ENCODE measurements at places on chromosomes 5 and 9. TPM values are rescaled to one million over a fixed set of nuclear protein-coding genes. Genes with fewer than 3 reads are reported as not detected.

DNA sequence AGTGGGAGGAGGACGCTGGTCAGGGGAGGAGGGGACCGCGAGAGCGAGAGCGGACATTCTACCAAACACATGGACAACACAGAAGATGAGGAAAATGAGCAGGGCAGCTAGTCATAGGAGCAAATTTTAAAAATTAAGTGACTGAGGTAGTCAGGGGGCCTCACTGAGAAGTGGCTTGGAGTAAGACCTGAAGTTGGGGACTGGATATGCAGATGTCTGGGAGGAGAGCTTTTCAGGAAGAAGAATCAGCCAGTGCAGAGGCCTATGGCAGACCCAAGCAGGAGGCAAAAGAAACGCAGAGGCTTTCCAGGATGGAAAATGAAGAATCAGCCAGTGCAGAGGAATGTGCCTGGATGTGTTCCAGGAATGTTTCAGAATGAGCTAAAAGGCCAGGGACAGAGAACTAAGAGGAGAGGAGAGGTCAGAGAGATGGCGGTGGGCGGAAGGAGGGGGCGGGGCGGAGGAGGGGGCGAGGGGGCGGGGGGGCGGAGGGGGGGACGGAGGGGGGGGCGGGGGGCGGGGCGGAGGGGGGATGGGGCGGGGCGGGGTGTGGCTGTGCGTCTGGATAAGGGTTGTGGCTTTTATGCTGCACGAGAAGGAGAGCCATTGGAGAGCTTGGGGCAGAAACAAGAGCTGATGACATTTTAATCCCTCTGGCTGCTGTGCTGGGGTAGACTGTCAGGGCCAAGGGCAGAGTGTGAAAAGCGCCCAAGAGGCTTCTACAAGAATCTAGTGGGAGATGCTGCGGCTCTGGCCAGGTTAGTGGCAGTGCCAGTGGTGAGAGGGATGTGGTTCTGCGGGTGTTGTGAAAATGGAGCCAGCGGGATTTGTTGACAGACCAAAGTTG lies 129.6 kb downstream of the KCNIP1 start:
- DNase-seq, result no peak
- no peak overlapping the region for H3K27ac ChIP-seq
- H3K36me3 ChIP-seq, result no peaks in the 10 kb centered on the region

DNA sequence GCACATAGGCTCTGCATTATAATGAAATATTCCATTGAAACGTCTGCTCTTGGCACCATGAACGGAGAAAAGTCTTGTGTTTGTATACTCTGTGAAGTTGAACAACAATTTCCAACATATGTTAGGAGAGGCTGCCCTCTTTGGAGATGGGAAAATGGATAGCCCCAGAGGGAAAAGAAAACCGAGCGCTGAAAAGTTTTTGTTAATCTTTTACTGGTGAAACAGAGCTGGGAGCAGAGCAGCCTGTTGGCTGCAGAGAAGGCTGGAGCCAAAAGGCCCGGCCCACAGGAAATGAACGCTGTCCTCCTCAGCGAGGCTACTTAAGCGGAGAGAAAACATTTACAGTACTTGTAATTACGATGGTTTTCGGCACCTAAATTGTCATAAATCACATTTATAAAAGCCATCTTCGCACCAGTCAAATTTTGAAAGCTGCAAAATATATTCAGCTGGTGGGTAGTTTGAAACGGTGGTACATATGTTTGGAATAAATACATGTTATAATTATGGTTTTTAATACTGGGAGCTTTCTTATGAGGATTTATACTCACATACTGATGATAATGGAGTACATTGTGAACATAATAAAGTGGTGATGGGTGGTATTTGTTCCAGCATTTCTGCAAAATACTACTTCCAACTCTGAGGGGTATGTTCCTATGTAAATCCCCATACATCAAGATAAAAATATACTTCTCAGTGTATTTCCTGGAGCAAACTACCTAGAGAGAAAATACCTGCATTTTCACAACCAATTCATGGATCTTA lies 129.6 kb upstream of the CNTLN start:
- H3K4me3 ChIP-seq, result no peak overlapping the region
- no peak overlapping the region for H3K27ac ChIP-seq
- no peaks in the 10 kb centered on the region for H3K36me3 ChIP-seq
- H3K4me1 ChIP-seq, result no peaks in the 10 kb centered on the region
- no peak for DNase-seq

- no peak for DNase-seq
- peaks cover 62% of the 10 kb centered on the region for H3K27me3 ChIP-seq
- peaks cover 2% of the 10 kb centered on the region for H3K4me1 ChIP-seq
- H3K36me3 ChIP-seq, result no peaks in the 10 kb centered on the region
- no peak overlapping the region for H3K27ac ChIP-seq
Measured at GRCh38 chr5:149688406-149688805, 41.7 kb upstream of the PPARGC1B start.

- H3K27ac ChIP-seq, result peak overlapping the region; percentile 83
- DNase-seq, result no peak
- H3K4me1 ChIP-seq, result peaks cover 90% of the 10 kb centered on the region
- no peaks in the 10 kb centered on the region for H3K27me3 ChIP-seq
- H3K36me3 ChIP-seq, result peaks cover 3% of the 10 kb centered on the region
Measured at GRCh38 chr5:139443831-139444453, 4.6 kb upstream of the DNAJC18 start.

- DNase-seq, result no peak
- no peaks in the 10 kb centered on the region for H3K4me1 ChIP-seq
- H3K36me3 ChIP-seq, result no peaks in the 10 kb centered on the region
Measured at GRCh38 chr5:9157811-9158210, 388.1 kb downstream of the SEMA5A start.

GRCh38 chr5:66238435-66238834 lies 94.3 kb downstream of the SREK1 start:
- H3K27ac ChIP-seq, result no peak overlapping the region
- no peak overlapping the region for H3K4me3 ChIP-seq
- peaks cover 15% of the 10 kb centered on the region for H3K27me3 ChIP-seq
- no peak for DNase-seq
- no peaks in the 10 kb centered on the region for H3K36me3 ChIP-seq
- H3K4me1 ChIP-seq, result peaks cover 8% of the 10 kb centered on the region

- DNase-seq, result no peak
- peaks cover 53% of the 10 kb centered on the region for H3K27me3 ChIP-seq
Measured at GRCh38 chr9:29214154-29214689, 1640.9 kb upstream of the C9orf72 start.

DNA sequence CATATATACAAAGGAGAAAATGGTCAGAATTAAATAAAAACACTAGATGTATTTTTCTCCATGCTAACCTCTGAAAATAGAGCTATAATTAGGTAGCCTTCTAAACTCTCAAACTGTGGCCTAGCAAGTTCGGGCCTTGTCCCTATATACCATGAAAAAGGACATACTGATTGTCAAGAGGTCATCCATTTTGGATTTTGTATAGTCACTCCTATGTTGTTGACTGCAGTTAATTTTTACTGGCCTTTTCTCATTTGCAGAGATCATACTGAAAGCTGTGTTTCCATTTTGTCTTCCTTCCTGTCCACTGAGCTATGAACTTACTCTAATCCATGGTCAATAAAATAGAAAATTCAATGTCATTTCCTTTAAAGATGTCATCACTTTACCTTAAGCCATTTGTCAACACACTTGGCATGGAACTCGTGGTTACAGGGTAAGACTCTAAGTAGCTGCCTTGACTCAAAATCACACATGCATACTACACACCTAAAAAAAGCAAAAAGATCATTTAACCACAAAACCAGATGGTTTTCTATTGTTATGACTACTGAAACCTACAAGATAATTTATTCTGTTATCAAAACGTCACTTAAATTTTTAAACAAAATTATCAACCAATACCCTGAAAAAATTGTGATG lies 58.0 kb downstream of the RNF38 start:
- H3K27me3 ChIP-seq, result no peaks in the 10 kb centered on the region
- no peak overlapping the region for H3K4me3 ChIP-seq
- H3K27ac ChIP-seq, result peak overlapping the region; percentile 84
- H3K4me1 ChIP-seq, result peaks cover 14% of the 10 kb centered on the region

GRCh38 chr9:71733176-71733575 lies 35.1 kb downstream of the CEMIP2 start:
- no peaks in the 10 kb centered on the region for H3K4me1 ChIP-seq
- peaks cover 48% of the 10 kb centered on the region for H3K36me3 ChIP-seq
- H3K27me3 ChIP-seq, result no peaks in the 10 kb centered on the region
- H3K4me3 ChIP-seq, result no peak overlapping the region

DNA sequence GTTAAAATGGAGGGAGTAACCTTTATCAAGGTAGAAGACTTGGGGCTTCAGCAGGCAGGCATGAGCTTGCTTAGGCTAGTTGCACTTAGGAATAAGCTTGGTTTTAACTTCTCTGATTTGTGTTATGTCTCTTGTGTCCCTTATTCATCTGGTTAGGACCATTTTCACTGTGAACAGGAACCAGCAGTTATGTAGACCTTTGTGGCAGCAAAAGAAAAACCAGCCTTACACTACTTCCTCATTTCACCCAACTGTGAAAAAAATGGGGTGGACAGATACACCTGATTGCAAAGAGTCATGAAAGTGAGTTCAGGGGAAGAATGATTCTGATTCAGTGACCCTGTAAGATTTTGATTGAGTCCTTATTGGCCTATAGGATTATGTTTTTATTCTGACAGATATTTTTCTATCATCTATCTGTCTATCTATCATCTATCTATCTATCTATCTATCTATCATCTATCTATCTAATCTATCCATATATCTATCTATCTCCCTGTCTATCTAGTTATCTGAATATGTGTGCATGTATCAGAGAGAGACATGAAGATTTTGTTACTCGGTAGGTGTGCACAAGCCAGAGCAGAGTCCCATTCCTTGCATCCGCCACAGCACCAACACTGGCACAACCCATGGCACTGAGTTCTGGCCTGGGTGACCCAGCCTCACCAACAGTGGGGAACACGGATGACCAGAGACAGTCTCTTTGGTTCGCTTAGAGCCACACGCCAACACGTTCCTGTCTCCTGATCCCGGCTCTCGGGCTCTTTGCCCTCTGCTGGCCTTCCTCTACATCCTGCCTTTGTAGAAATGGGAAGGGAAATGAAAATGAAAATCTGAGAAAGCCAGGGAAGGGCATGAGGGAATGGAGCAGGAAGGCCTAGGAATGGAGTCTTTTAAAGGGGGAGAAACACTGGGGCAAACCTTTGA lies 1.3 kb upstream of the ZNF366 start:
- DNase-seq, result no peak
- peaks cover 32% of the 10 kb centered on the region for H3K27me3 ChIP-seq
- H3K36me3 ChIP-seq, result no peaks in the 10 kb centered on the region

DNA sequence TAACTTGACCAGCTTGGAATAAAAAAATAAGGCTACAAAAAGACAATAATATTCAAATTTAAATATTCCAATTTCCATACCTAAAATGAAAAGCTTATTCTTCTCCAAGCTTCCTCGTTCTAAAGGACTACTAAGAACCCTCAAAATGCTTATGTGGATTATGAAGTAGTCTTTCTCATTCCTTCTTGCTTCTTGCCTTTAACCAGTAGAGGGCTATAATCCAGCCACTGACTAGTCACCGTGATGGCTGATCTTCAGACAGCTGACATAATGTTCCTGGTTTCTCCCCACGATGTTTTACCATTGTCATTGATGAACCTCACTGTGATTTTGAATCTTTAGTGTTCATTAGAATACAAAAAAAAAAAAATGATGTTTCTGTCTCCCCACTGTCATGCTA lies 515.3 kb downstream of the TLE1 start:
- no peak overlapping the region for H3K4me3 ChIP-seq
- no peaks in the 10 kb centered on the region for H3K27me3 ChIP-seq
- H3K27ac ChIP-seq, result no peak overlapping the region
- H3K4me1 ChIP-seq, result no peaks in the 10 kb centered on the region
- no peaks in the 10 kb centered on the region for H3K36me3 ChIP-seq
- no peak for DNase-seq

- no peaks in the 10 kb centered on the region for H3K4me1 ChIP-seq
- DNase-seq, result no peak
Measured at GRCh38 chr5:118224546-118224945, 763.8 kb downstream of the DTWD2 start.

GRCh38 chr5:40001796-40002195 lies 577.0 kb upstream of the DAB2 start:
- no peaks in the 10 kb centered on the region for H3K4me1 ChIP-seq
- no peak overlapping the region for H3K27ac ChIP-seq
- no peaks in the 10 kb centered on the region for H3K27me3 ChIP-seq
- H3K4me3 ChIP-seq, result no peak overlapping the region

- H3K27ac ChIP-seq, result peak overlapping the region; percentile 97
- H3K36me3 ChIP-seq, result peaks cover 40% of the 10 kb centered on the region
- DNase-seq, result no peak
- H3K4me3 ChIP-seq, result peak overlapping the region; percentile 92
- peaks cover 51% of the 10 kb centered on the region for H3K4me1 ChIP-seq
- no peaks in the 10 kb centered on the region for H3K27me3 ChIP-seq
Measured at GRCh38 chr5:179822444-179822990, 1.8 kb downstream of the SQSTM1 start.

SLC36A2 gene
- not detected for total RNA-seq

EGFL7 gene
- total RNA-seq, result 0.29 TPM

SLC46A2 gene
- not detected for total RNA-seq

KYAT1 gene
- 20.6 TPM for total RNA-seq

CDC20B gene
- 0.53 TPM for total RNA-seq

SHLD3 gene
- 3.9 TPM for total RNA-seq

Measured in activated CD8-positive, alpha-beta memory T cell treated with anti-CD3 and anti-CD28 coated beads, Interleukin-2, amount 10 ng/mL, durations not matched to agents 7 days and 5 days (primary cell).